AG20443 (cell line): ENCODE measurements at places on chromosomes 1 and 21.

- DNase-seq, result no peak
Observed at GRCh38 chr1:219372916-219373615, 199.4 kb downstream of the LYPLAL1 start.

DNA sequence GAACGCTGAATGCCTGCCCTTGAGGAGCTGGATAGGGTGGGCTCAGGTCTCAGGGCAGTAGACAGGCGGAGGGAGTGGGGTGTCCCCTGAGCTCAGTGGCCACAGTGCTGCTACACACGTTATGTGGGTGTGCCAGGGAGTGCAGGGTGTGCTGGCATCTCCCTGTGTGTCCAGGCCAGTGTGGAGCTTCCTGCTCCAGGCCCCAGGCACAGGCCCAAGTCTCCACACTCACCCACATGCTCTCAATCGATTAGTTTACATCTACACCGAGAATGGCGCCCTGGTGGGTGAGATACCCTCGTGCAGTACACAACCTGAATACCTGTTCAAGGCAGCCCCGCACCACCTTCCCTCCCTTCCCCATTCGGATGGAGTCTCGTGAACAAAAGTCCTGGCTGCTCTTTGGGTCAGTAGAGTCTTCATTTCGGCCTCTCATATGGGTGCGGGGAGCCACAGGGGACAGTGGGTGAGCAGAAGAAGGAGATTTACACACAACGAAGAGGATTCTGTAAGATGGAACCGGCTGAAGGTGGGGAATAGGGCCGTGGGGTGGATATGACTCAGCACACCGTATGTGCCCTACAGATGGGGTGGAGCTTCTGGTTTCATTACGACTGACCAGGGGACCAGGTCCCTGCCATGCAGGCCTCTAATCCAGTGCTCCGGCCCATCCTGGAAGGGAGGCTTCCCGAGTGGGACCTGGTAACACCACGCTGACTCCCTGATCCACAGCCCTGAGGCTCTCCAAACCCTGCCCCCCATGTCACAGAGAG, 93.3 kb downstream of the SPSB1 start:
- no peak for DNase-seq

- DNase-seq, result peak; percentile 41
Observed at GRCh38 chr1:159916242-159917051, 8.9 kb downstream of the TAGLN2 start.

GRCh38 chr1:41325801-41326200, 35.4 kb upstream of the FOXO6 start:
- no peak for DNase-seq

GRCh38 chr1:68321084-68321685, 88.9 kb upstream of the WLS start:
- peak; percentile 80 for DNase-seq

DNA sequence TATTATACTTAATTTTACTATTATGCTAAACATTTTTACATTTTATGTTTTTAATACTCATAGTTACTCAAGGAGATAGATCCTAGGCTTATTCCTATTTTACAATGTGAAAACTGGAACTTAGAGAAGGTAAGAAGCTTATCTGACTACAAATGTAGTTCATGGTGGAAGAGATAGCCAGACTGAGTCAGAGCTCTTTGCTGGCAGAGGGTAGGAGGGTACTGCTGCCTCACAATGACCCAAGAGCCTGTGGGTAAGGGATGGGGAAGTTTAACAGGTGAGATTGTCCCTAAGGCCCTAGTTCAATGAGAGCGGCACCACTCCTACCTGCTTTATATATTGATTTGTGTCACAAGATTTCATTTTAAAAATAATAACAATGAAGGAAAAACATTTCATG, 34.1 kb upstream of the NEK7 start:
- peak; percentile 10 for DNase-seq

GRCh38 chr1:10868599-10868965, 72.1 kb upstream of the CASZ1 start:
- DNase-seq, result no peak

GRCh38 chr1:51956528-51957509, 33.7 kb downstream of the RAB3B start:
- DNase-seq, result peak; percentile 72
